ENCODE measurements at places on chromosomes 3 and 15. TPM values are rescaled to one million over a fixed set of nuclear protein-coding genes. Genes with fewer than 3 reads are reported as not detected.

Gene GTPBP8
- 3.6 TPM for polyA plus RNA-seq

DNA sequence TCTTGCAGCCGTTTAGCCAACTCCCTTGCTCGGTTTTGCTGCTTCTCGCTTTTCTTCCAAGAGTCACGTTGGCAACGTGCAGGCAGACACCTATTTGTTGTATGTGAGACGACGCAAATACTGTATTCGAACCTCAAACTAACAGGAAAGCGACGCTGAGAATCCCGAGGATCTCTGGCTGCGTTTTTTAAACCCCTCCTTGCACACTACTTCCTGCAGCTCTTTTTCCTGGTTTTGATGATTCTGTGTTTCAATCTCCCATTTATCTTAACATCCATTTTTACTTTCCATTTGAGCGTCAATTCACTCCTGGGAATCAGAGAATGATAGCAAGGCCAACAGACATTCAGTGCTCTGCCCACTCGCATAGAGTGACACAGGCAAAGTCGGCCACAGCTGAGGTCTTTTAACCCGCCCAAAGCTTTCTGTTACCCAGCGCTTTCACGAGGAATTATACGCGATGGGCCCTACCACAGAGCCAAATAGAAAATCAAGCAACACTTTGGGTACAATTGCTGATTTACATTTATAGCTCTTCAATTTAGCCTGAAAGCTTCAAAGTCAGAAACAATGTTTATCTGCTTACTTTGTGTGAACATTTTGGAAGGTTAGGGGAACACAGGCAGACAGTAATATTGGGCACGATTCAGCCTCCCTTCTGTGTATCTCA, 1.6 kb upstream of the ANXA2 start:
- peaks cover 6% of the 10 kb centered on the region for H3K4me1 ChIP-seq
- no peaks in the 10 kb centered on the region for H3K27me3 ChIP-seq
- H3K27ac ChIP-seq: no peak overlapping the region
- no peaks in the 10 kb centered on the region for H3K36me3 ChIP-seq
- no peak overlapping the region for H3K4me3 ChIP-seq

GRCh38 chr3:22935040-22935439, 268.1 kb upstream of the UBE2E2 start:
- no peak for DNase-seq
- H3K4me3 ChIP-seq: no peak overlapping the region
- H3K36me3 ChIP-seq: no peaks in the 10 kb centered on the region
- no peaks in the 10 kb centered on the region for H3K4me1 ChIP-seq
- no peaks in the 10 kb centered on the region for H3K27me3 ChIP-seq

- no peak for DNase-seq
- H3K36me3 ChIP-seq: no peaks in the 10 kb centered on the region
- no peak overlapping the region for H3K4me3 ChIP-seq
These were observed 26.5 kb downstream of the FBXO40 start for GRCh38 chr3:121619691-121620090.

DNA sequence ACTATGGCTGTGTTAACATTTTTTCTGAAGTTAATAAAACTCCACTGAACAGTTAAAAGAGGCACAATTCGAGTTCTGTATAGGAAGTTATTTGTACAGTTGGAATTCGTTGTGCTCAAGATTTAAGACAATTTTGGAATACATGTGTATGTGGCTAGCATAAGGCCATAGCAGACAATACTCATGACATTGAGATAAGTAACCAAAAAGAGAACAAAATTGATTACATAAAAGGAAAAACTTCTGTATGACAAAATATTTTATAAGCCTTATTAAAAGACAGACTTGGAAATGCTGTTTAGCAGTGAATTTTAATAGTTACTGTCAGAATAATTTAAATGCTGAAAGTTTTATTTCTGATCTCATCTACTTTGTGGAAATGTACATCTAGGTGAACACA, 17.7 kb upstream of the EDEM1 start:
- no peak for DNase-seq
- H3K27ac ChIP-seq: no peak overlapping the region
- no peaks in the 10 kb centered on the region for H3K27me3 ChIP-seq
- no peak overlapping the region for H3K4me3 ChIP-seq
- peaks cover 7% of the 10 kb centered on the region for H3K4me1 ChIP-seq

All from pancreas (tissue), 10 donors.